LHCN-M2 (cell line): ENCODE measurements at places on chromosomes 4 and X. TPM values are rescaled to one million over a fixed set of nuclear protein-coding genes. Genes with fewer than 3 reads are reported as not detected.

DNA sequence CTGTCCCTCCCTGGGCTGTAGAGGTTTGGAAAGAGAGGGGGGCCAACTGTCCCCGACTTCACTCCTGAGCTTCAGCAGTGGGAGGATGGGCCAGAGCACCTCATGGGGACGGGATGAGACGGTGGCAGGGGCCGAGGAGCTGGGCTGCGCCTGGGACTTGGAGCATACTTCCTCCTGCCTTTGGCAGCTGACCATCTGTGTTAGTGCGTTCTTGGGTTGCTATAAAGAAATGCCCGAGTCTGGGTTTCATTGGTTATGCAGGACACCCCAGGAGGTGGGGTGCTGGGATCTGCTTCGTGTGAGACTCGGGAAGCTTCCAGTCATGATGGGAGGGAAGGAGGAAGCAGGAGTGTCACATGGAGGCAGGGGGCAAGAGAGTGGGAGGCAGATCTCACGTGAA lies 7.4 kb downstream of the PSAPL1 start:
- DNase-seq, result no peak

DNA sequence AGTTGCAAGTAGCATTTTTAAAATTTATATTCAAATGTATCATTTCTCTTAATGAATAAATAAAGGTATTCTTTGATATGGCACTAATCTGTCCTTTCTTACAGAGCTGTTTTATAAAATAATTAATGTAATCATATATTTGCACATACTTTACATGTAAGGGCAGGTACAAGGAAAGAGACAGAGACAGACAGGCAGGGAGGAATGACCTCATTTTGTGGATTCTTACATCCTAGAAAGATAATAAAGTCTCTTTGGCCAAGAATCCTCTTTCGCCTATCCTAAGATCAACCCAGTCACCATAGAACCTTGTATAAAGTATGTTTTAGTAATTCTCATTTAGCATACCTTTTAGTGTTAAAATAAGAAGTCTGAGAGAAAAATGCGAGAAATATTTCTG lies 98.5 kb upstream of the CTSO start:
- no peak for DNase-seq

DNA sequence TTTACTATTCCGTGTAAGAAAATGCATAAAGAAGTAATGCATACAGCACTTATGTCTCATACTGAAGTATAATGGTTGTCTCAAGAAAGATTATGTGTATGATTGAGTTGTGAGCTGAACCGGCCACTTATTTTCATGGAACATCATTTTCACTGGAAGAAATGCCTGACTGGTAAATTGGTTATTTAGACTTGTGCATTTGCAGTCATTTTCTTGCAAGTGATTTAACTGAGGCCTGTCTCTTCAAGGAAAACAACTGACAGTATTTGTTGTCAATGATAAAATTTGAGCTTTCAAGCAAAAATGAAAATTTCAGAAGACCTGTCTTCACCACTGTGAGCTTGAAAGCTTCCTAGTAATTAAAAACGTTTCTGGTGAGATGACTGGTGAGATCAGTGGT lies 62.7 kb upstream of the RPS6KA3 start:
- no peak for DNase-seq

- DNase-seq, result no peak
Measured at GRCh38 chrX:86013792-86014191, 33.6 kb downstream of the CHM start.

- DNase-seq, result peak; percentile 81
Measured at GRCh38 chr4:43456383-43456782, 563.9 kb downstream of the GRXCR1 start.

GRCh38 chrX:150094375-150094774 lies 156.1 kb upstream of the EOLA2 start:
- DNase-seq, result no peak

GRCh38 chr4:145207934-145208333 lies 27.5 kb upstream of the OTUD4 start:
- DNase-seq, result peak; percentile 70

DNA sequence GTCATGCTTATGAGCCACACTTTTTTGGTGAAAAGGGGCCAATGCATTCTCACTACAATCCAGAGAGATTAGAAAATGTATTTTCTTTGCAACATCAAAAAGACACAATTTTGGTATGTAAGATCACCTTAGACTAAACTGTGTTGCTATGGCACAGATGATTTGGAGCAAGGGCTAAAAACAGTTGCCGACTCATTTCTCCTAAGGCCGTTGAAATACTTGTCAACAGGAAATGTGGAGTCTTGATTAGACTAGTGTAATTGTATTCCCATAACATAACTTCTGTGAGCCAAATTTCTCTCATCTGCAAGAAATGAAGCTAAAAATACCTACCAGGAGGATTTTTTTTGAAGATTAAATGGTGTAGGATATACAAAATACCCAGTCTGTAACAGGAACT lies 2547.7 kb downstream of the ARAP2 start:
- peak; percentile 43 for DNase-seq

GRCh38 chr4:187357821-187358220 lies 634.2 kb upstream of the FAT1 start:
- no peak for DNase-seq

GRCh38 chrX:118347736-118348135 lies 1.8 kb downstream of the WDR44 start:
- DNase-seq, result no peak

The BMX gene
- not detected in 2 replicates for total RNA-seq

The BEND4 gene
- total RNA-seq, result not detected in 2 replicates

The RAB9B gene
- total RNA-seq, result under 0.01 and 0.13 TPM in 2 replicates

The CENPI gene
- total RNA-seq, result 32.4 and 35.9 TPM in 2 replicates

The USP17L25 gene
- total RNA-seq, result not detected in 2 replicates

The TLR3 gene
- total RNA-seq, result 4.9 and 5.4 TPM in 2 replicates

The FGFR3 gene
- total RNA-seq, result 0.17 and 0.26 TPM in 2 replicates
